CD4-positive, alpha-beta T cell treated with Interleukin-17A for 1 hour (primary cell): ENCODE measurements at places on chromosomes 2 and 18.

- DNase-seq = no peak
Observed at GRCh38 chr2:10254373-10255188, 48.1 kb upstream of the HPCAL1 start.

DNA sequence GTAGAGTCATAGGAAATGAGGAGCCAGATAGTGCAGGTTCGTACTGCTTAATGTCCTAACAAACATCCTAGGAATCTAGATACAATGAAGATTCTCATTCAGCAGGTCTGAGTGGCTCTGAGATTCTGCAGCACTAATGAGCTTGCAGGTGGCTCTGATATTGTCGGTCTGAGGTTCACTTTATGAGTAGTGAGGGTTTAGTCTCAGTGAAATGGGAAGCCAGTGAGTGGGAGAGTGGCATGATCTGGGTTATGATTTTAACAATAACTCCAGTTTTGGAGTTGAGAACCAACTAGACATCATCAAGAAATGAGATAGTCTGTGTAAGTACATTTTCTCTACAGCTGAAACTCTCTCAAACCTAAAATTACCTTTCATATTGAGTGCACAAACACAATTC, 166.8 kb upstream of the SP5 start:
- DNase-seq = no peak

GRCh38 chr2:3602553-3603339, 7.8 kb downstream of the COLEC11 start:
- no peak for DNase-seq

- no peak for DNase-seq
Observed at GRCh38 chr18:74248189-74248588, 43.6 kb downstream of the CYB5A start.

DNA sequence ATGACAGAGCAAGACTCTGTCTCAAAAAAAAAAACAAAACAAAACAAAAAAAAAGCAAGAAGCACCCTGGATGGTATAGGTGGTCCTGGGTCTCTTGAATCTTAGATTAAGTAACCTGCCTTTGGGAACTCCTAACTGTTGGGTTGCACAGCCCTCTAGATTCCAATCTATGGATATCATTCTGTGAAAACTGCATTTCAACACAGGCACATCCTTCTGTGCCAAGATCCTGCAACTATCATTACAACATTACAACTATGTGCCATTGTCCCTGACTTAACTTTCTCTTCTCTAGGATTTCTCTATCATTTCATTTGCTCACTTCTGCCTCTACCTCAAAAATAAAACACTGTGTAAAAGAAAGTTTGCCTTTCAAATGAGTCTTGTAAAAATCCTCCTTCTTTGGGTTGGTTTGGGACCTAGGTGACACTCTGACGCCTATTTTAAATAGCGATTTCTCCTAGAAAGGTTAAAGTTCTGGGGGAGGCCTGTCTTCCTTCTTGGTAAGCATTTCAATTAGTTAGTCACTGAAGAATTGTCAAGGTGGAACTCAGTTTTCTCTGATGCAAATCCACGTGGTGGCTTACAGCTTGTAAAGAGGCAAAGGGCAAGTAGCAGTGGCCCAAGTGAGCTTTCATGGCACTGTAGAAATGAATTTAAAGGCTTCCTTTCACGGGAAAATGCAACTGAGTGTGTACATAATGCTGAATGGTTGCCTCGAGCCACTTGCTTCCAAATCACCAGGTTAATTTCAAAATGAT, 9.2 kb downstream of the LGALSL start:
- DNase-seq = no peak

GRCh38 chr2:24400207-24400907, 40.0 kb upstream of the ITSN2 start:
- DNase-seq = no peak

- no peak for DNase-seq
Observed at GRCh38 chr2:124798551-124798950, 773.5 kb downstream of the CNTNAP5 start.

- no peak for DNase-seq
Observed at GRCh38 chr2:241496904-241497877, 11.2 kb downstream of the STK25 start.

GRCh38 chr2:200184748-200185627, 121.5 kb upstream of the SPATS2L start:
- DNase-seq = no peak

DNA sequence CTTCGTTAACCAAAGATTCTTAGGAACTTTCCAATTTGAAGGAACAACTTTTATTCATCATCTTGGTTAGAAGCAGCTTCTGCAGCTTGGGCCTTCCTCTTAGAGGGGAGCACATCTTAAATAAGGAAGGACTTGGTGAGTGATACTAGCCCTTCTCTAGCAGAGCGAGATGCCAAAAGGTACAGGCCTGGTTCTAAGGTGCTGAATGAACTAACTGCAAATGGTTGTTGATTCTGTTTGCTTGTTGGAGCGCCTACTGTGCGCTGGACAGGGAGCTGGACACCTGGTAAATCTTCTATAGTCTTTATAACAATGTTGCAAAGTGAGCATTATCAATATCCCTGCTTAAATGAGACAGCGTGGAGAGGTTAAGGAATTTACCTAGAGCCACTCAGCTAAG, 127.1 kb downstream of the MYCN start:
- no peak for DNase-seq

DNA sequence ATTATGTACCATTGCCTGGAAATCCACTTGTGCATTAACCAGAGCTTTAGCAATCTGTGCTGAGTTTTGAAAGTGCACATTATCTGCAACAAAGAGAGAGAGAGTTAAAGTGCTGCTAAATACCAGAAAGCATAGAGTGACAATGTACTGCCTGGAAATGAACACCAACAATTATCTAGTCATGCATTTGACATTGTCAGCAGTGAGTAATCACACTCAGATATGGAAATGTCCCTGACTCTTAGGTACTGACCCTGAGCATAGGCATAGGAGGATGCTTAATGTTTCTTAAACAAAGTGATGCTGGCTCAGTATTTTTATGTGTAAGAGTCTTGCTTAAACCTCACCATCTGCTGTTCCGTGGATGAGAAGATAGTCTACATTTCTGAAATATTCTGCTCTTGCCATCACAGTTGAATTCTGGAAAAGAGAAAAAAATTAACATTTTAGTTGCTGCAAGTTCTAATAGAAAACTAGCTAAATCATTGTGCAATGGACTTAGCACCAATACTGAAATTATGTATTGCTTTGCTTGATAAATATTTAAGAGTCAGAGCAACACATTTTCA, 20.8 kb upstream of the GCG start:
- no peak for DNase-seq

DNA sequence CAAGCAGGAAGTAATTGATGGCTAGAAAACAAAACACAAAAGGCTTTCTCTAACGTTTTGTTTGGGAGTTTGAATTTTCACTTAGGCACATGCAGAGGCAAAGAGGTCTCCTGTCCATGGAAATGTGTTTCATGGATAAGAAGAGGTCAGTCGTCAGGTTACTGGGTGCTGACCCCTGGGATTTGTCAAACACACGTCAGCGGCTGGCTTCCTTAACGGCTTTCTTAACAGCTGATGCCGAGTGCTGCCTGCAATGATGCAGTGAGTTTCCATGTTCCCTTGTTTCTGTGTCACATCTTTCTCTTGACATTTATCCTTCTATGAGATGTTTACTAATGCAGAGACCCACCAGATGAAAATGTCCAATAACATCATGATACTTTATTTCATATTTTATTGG, 31.7 kb downstream of the GPR39 start:
- no peak for DNase-seq
